ENCODE measurements at places on chromosomes 7 and 10.

DNA sequence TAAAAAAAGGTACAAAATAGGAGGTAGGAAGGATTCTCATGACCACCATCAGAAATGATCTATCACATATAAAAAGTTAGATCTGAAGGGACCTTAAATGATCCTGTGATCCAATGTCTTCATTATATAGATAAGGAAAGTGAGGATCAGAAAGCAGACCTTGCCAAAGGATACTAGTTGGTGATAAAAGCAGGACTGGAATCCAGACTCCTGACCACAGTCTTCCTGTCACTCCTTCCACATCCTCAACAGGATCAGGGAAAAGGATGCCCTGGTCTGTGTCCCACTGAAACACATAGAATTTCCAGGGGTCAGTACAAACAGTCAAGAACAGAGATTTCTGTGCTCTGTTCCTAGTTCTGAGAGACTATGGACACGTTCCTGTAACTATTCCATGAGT, 97.2 kb downstream of the SPAG6 start:
- peak overlapping the region; percentile 45 for H3K27ac ChIP-seq
- peaks cover 6% of the 10 kb centered on the region for H3K27me3 ChIP-seq
- no peak overlapping the region for H3K4me3 ChIP-seq
- no peaks in the 10 kb centered on the region for H3K36me3 ChIP-seq
- no peak for DNase-seq
- H3K4me1 ChIP-seq: peaks cover 46% of the 10 kb centered on the region

GRCh38 chr10:25175527-25176420, 973 bp downstream of the GPR158 start:
- H3K27ac ChIP-seq: no peak overlapping the region
- peaks cover 13% of the 10 kb centered on the region for H3K4me1 ChIP-seq
- no peaks in the 10 kb centered on the region for H3K36me3 ChIP-seq

GRCh38 chr10:73413108-73413527, 740 bp downstream of the ANXA7 start:
- DNase-seq: peak; percentile 26
- H3K36me3 ChIP-seq: no peaks in the 10 kb centered on the region
- H3K27me3 ChIP-seq: no peaks in the 10 kb centered on the region
- H3K4me1 ChIP-seq: peaks cover 24% of the 10 kb centered on the region
- peak overlapping the region; percentile 94 for H3K4me3 ChIP-seq
- peak overlapping the region; percentile 85 for H3K27ac ChIP-seq

DNA sequence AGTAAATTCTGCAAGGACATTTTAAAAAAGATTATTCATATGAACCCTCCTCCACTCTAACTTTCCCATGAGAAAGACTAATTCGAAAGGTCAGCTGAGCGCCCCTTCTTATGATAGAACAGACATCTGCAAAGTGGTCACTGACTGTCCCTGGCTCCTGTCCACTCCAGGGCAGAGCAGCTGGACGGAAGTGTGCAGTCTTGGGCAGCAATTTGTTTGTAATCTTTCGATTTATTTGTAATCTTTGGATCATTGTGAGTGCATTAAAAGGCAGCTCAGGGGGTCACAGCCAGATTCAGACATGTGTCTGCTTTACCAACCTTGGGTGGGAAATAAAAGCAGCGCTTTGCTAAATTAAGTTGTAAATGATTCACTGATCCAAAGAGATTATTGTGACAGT, 158.8 kb upstream of the ADARB2 start:
- H3K27ac ChIP-seq: no peak overlapping the region
- H3K4me3 ChIP-seq: no peak overlapping the region
- no peaks in the 10 kb centered on the region for H3K36me3 ChIP-seq
- H3K4me1 ChIP-seq: no peaks in the 10 kb centered on the region
- H3K27me3 ChIP-seq: peaks cover 4% of the 10 kb centered on the region

GRCh38 chr7:2670720-2671391, 17.1 kb upstream of the AMZ1 start:
- peaks cover 9% of the 10 kb centered on the region for H3K36me3 ChIP-seq
- peaks cover 19% of the 10 kb centered on the region for H3K27me3 ChIP-seq
- DNase-seq: peak; percentile 78
- H3K27ac ChIP-seq: no peak overlapping the region

GRCh38 chr7:91843831-91844230, 36.7 kb downstream of the MTERF1 start:
- no peaks in the 10 kb centered on the region for H3K36me3 ChIP-seq
- no peaks in the 10 kb centered on the region for H3K4me1 ChIP-seq
- DNase-seq: no peak
- no peaks in the 10 kb centered on the region for H3K27me3 ChIP-seq
- no peak overlapping the region for H3K27ac ChIP-seq
- H3K4me3 ChIP-seq: no peak overlapping the region

GRCh38 chr10:62019685-62020359, 118.3 kb downstream of the ARID5B start:
- no peak overlapping the region for H3K4me3 ChIP-seq
- no peaks in the 10 kb centered on the region for H3K36me3 ChIP-seq
- no peaks in the 10 kb centered on the region for H3K27me3 ChIP-seq
- H3K4me1 ChIP-seq: peaks cover 2% of the 10 kb centered on the region
- H3K27ac ChIP-seq: no peak overlapping the region

DNA sequence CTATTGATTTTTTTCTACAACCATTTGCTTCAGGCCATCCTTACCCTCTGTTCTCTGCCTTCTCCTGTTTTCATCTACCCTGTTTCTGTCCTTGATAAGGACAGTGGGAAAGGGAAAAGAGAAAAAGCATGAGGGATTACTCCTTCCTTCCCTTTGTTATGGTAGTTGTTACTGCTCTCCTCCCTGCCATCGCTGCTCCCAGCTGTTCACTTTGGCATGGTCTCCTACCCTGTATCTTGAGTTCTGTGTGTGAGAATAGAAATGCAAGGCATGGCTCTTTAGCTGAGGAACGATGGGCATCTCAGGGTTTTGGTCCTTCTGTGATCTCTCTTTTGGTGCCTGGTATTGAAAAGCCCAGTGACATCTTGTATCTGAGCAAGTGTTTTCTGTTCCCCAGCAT, 6.4 kb downstream of the CCSER2 start:
- H3K4me1 ChIP-seq: peaks cover 32% of the 10 kb centered on the region
- H3K27ac ChIP-seq: no peak overlapping the region
- no peak for DNase-seq
- H3K4me3 ChIP-seq: no peak overlapping the region

GRCh38 chr7:124688991-124689390, 76.6 kb downstream of the GPR37 start:
- H3K36me3 ChIP-seq: no peaks in the 10 kb centered on the region
- no peak overlapping the region for H3K4me3 ChIP-seq
- H3K4me1 ChIP-seq: no peaks in the 10 kb centered on the region
- peaks cover 1% of the 10 kb centered on the region for H3K27me3 ChIP-seq
- no peak for DNase-seq
- H3K27ac ChIP-seq: no peak overlapping the region

GRCh38 chr7:117759950-117760640, 113.1 kb downstream of the CTTNBP2 start:
- H3K4me1 ChIP-seq: peaks cover 6% of the 10 kb centered on the region
- peaks cover 11% of the 10 kb centered on the region for H3K36me3 ChIP-seq
- H3K27ac ChIP-seq: no peak overlapping the region

DNA sequence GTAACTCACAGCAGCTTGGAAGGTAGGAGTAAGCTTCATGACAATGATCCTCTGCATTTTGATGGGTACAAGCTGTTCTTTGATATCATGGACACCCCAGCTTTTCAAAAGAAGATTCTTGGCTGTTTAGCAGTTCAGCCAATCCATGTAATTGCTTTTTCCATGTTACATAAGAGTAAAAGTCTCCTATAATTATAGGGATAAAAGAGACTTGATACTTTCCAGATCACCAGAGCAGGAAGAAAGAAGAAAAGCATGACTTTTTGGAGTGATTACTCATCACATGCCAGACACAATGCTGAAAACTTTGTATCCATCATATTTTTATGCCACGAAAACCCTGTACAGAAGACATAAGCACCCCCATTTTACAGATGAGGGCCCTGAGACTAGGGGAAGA, 1049.7 kb downstream of the NRG3 start:
- H3K4me1 ChIP-seq: no peaks in the 10 kb centered on the region
- H3K27ac ChIP-seq: no peak overlapping the region
- H3K27me3 ChIP-seq: no peaks in the 10 kb centered on the region
- no peaks in the 10 kb centered on the region for H3K36me3 ChIP-seq
- no peak for DNase-seq
- H3K4me3 ChIP-seq: no peak overlapping the region

GRCh38 chr10:81820418-81820817, 54.6 kb upstream of the NRG3 start:
- H3K36me3 ChIP-seq: no peaks in the 10 kb centered on the region
- DNase-seq: no peak
- peaks cover 6% of the 10 kb centered on the region for H3K4me1 ChIP-seq
- H3K27ac ChIP-seq: no peak overlapping the region

DNA sequence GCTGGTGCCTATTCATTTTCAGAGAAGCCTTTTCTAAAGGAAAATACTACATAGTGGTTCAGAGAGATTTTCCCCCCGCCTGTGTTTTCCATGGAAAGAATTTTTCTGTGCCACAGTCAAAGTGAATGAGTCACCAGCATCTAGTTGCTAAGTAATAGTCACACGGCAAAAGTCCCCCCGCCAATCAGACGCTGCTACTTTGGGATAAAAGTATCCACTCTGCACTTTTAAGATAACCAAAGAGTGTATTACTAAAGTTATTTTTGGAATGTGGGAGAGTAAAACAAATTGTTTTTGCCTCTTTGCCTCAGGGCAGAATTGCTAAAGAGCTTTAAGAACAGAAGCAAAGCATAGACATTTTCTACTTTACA, 23.5 kb downstream of the ABLIM1 start:
- peaks cover 5% of the 10 kb centered on the region for H3K27me3 ChIP-seq
- no peak overlapping the region for H3K27ac ChIP-seq
- peaks cover 4% of the 10 kb centered on the region for H3K4me1 ChIP-seq
- DNase-seq: no peak
- H3K36me3 ChIP-seq: no peaks in the 10 kb centered on the region
- H3K4me3 ChIP-seq: no peak overlapping the region

DNA sequence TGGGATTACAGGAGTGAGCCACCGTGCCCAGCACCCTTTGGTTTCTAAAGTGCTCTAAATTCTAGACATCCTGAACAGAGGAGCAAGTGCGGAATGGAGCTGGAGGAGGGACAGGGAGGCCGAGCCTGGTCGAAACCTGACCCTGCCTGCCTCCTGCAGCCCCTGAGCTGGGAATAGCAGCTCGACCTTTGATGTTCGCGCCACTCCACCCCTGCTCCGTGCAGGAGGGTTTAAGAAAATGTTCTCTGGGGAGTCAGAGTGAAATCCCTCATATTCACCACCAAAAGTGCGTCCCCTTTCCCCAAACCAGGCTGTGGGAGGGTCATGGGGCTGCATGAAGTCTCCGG, 1.8 kb downstream of the PGAM2 start:
- no peak overlapping the region for H3K4me3 ChIP-seq
- no peaks in the 10 kb centered on the region for H3K4me1 ChIP-seq
- DNase-seq: no peak

Data from endothelial cell (in vitro differentiated cells).